ENCODE measurements at places on chromosomes 11 and 22.

DNA sequence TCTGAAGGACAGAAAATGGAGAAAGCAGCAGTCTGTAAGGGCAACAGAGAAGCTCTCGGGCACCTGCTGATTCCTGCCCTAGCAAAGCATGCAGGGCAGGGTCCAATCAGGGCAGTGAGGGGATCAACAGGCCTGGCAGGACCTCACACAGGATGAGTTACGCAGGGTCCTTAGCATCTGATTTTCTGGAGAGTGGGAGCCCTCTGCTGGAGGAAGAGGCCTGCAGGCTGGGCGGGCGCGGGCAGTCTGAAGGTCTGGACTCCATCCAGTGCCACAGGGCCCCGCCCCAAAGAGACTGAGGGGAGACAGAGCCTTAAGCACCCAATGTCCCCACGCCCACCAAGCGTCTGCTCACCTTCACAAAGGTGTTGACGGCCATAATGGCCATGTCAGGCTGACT lies 28.9 kb downstream of the AP1B1 start:
- peak; percentile 57 for DNase-seq

GRCh38 chr11:16942342-16942741 lies 71.9 kb downstream of the PLEKHA7 start:
- no peak for DNase-seq

GRCh38 chr11:36577859-36578258 lies 10.1 kb downstream of the RAG1 start:
- DNase-seq, result no peak

GRCh38 chr22:37234736-37235711 lies 9.0 kb downstream of the RAC2 start:
- DNase-seq, result no peak

- DNase-seq, result no peak
Measured at GRCh38 chr11:69715446-69715845, 11.6 kb upstream of the FGF19 start.

GRCh38 chr11:58493676-58494075 lies 14.2 kb downstream of the OR5B21 start:
- no peak for DNase-seq

DNA sequence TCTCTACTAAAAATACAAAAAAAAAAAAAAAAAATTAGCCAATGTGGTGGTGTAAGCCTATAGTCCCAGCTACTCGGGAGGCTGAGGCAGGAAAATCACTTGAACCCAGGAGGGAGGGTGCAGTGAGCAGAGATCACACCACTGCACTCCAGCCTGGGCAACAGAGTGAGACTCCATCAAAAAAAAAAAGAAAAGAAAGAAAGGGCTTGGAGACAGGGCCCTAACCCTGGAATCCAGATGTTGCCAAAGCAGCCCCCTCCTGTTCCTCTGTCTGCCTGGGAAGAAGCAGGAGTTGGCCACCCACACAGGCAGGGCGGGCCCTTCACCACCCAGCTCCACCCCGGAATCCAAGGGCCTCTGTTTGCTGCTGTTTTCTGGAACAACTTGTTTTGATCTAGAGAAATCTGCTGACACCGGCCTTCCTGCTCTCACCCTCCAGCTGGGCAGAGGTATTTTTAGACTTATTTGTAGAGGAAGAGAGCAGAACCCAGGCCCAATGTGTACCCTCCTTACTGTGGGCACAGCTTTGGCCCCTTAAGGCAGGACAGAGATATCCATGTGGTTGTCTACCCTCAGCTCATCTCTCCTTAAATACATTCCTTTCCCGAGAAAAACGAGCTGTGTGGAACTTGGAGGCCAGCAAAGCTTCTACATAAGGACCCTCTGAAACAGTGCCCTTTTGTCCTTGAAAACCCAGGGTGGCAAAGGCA lies 2.7 kb upstream of the NEAT1 start:
- no peak for DNase-seq

DNA sequence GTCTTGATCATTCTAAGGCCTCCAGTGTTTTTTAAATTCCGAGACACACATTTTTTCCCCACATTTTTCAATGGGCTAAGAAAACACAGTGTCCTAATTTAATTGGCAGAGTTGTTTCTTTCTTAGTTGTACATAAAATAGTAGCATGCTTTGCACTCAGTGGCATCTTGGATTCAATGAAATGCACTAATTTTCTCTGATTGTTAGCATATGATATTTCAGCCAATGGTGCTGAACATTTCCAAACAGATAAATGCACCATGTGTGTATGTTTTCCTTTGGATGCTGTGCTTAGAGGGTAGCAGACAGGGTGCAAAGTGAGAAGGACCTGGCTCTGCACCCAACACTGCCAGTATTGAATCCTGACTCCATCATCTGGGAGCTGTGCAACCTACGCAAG lies 103.5 kb downstream of the LDLRAD3 start:
- no peak for DNase-seq

DNA sequence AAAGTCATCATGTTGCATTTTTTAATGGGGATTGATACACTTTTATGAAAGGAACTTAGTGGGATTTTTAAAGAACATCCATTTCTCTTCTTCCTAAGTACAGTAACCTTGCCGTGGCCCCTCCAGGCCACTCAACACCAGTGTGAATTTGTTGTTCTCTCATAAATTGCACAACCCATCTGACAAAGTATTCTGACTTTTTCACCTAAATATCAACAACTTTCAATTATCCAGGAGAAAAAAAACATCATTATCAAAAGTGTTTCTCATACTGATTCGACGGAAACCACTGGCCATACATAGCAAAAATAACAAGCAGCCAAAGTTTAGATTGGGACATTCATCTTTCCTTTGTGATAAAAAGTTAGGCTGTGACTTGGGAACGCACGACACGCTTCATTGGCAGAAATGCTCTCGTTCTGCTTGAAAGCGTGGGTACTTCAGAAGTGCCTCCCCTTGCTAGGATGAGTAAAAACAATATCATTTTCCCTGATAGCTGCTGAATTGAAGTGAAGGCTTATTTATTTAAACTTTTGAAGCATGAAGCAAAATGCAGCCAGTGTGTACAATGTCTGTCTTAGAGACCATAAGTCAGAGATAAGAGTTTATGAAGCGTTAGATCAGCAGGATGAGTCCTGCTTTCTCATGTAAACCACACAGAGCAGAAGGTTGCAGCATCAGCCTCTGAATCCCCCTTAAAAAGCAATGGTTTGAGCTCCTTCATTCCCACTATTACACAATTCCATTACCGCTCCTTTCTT lies 20.6 kb upstream of the EIF3M start:
- no peak for DNase-seq

GRCh38 chr22:39545386-39546365 lies 13.1 kb upstream of the RPS19BP1 start:
- no peak for DNase-seq

DNA sequence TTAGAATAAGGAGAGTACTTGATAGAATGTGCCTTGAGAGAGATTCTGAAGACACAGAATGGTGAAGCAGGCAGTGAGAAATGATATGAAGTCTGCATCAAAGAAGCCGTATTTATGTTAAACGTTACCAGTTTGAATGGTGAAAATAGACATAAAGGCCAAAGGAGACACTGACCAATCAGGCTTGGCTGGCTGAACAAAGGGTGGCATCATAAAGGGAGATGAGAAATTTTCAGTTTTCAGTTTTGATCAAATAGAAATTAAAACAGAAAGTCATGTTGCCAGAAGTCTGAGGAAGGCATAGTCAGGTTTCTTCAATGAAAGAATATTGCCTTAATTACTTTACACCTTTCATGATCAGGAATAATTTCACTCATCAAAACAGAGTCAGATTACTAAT lies 6.6 kb downstream of the OR51F1 start:
- DNase-seq, result no peak

DNA sequence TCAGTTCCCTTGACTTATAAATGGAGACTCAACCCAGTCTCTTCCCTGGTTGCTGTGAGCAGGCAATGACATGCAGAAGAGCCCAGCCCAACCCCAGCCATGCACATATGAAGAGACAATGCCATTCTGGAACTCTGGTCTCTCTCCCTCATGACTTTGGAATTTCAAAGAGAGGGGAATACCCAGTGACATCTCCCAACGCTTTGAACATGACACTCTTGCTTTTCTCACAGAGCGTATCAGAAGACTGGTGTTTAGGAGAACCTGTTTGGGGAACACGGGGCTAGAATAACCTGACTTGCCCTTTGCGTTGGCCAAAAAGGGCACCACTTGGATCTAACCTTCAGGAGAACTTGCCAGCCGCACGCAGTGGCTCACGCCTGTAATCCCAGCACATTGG lies 12.9 kb downstream of the RANGAP1 start:
- no peak for DNase-seq

GRCh38 chr11:69699213-69699612 lies 4.6 kb downstream of the FGF19 start:
- no peak for DNase-seq

GRCh38 chr22:17012267-17012666 lies 4.2 kb upstream of the GAB4 start:
- DNase-seq, result no peak

- DNase-seq, result no peak
Measured at GRCh38 chr22:44386386-44387035, 73.8 kb upstream of the SHISAL1 start.

GRCh38 chr11:65525546-65526480 lies 930 bp downstream of the SCYL1 start:
- DNase-seq, result peak; percentile 30

DNA sequence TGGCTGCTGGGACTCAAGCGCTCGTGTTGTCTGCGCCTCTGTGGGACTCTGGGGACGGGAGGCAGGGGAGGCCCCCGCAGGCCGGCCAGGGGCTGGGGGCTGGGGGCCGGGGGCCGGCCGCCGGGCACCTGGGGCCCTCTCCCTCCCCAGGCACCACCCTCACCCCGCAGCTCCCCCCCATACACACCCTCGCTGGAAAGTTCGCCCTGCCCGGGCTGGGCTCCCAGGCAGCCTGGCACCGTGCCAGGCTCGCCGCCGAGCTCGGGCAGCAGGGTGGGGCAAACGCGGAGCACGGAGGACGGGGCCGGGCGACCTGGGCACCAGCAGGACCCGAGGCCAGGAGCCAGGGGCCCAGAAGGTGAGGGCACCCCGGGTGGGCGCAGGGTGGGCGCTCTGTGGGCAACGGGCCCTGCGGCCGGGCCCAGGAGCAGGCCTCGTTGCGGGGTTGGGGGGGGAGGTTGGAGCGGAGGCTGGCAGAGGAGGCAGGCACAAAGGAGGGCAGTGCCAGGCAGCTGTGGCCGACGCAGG lies 76.7 kb upstream of the WNT7B start:
- DNase-seq, result no peak

- no peak for DNase-seq
Measured at GRCh38 chr11:114080219-114080618, 20.7 kb downstream of the ZBTB16 start.

DNA sequence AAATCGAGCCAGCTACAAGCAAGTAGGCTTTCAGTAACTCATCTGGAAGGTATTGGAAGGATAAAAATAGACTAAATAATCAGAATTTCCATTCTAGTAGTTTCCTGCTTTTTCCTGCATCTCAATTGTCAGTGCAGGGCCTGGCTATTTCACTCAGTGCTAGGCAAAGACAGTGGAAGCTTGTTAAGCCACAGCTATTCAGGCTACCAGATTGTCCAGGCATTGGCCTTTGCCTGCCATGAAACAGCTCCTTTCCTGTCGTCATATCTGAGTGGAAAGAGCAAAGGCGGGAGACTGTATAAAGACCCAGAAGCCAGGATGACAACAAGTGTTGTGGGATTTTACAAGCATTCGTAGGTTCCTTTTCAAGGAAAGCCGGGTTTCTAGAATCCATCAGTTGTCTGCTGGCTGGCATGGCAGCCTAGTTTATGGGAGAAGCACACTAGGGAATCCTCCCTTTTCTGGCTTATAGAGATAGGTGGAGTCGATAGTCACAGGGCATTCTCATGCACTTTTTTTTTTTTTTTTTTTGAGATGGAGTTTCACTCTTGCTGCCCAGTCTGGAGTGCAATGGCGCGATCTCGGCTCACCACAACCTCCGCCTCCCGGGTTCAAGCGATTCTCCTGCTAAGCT lies 2.0 kb upstream of the TNRC6B start:
- DNase-seq, result no peak

- no peak for DNase-seq
Measured at GRCh38 chr11:124747406-124748099, 4.5 kb downstream of the VSIG2 start.

- DNase-seq, result peak; percentile 33
Measured at GRCh38 chr11:64234647-64235379, 429 bp downstream of the VEGFB start.

- DNase-seq, result no peak
Measured at GRCh38 chr11:30568931-30569330, 17.2 kb downstream of the MPPED2 start.

DNA sequence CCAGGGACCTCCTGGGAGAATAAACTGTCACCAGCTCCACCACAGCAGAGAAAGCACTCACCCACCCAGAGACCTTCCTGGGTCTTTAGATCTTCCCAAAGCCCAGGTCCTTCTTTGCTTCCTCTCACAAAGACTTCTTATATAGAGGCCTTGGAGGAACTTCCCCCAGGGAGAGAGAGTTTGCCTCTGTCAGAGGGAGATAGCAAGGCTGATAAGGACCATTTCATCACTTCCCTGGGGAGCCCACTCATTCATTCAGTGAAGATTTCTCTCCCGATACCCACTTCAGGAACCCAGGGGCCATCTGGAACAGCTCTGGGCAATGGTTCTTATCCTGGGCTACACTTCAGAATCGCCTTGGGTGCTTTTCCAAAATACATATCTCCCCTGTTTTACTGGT lies at the start of gene PRG2:
TSS of gene PRG2 (minus strand) at position 116 of the 400 bp plus-strand sequence. CDS start 706 bp downstream, outside the sequence.
- no peak for DNase-seq

GRCh38 chr11:12243911-12244550 lies 133.3 kb upstream of the PARVA start:
- DNase-seq, result no peak

- DNase-seq, result no peak
Measured at GRCh38 chr11:117424781-117425180, 97.1 kb downstream of the CEP164 start.

- no peak for DNase-seq
Measured at GRCh38 chr11:96413408-96413807, 23.6 kb downstream of the JRKL start.

DNA sequence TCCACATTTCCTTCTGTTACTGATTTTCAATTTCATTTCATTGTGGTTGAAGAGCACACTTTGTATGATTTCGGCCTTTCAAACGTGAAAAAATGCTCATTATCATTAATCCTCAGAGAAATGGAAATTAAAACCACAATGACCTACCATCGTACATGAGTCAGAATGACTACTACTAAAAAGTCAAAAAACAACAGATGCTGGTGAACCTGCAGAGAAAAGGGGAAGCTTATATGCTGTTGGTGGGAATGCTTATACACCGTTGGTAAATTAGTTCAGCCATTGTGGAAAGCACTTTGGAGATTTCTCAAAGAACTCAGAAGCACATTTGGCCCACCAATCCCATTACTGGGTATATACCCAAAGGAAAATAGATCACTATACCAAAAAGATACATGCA lies 57.6 kb downstream of the DLG2 start:
- no peak for DNase-seq

GRCh38 chr22:46108564-46109473 lies 41.5 kb upstream of the PPARA start:
- DNase-seq, result no peak
